Activated CD8-positive, alpha-beta memory T cell treated with anti-CD3 and anti-CD28 coated beads for 1 hour (primary cell): ENCODE measurements at places on chromosomes 13 and 19.

DNA sequence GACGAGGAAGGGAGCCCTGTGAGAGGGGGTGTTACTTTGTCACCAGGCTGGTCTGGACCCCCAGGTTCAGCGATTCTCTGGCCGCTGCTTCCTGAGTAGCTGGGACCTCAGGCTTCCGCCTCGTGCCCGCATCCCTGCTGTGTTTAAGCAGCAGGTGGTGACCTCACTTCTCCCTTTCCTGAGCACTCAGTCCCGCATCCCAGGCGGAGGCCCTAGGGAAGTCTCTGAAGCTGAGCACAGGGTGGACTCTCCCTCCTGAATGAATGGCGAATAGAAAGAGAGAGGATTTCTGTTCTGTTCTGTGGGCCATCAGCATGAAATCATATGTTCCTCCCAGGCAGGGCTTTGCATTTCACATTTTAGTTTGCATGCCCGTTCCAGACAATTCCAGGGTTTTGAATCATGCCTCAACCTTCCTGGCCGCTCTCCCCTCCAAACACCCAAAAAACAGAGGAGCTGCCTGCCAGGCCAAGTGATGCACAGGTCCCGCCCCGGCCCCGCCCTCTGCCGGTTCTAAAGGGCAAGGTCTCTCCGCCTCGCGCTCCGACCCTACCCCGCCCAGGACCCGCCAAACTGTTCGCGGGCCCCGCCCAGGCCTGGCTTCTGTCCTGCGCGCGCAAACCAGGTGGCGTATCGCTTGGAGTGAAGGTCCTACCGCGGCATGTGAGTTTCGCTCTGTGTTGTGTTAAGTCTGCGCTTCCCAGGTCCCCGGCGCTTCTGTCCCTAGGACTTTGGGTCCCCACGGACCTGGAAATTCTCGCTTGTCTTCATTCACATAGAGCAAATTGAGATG is 35.1 kb upstream of the ZNF808 start:
- no peak for DNase-seq

- no peak for DNase-seq
These were observed 1.9 kb downstream of the RRAS start for GRCh38 chr19:49637821-49638738.

- DNase-seq = no peak
These were observed 21.4 kb downstream of the LCP1 start for GRCh38 chr13:46160471-46161066.

- DNase-seq = no peak
These were observed 1220.5 kb upstream of the SLC10A2 start for GRCh38 chr13:104286566-104287290.

DNA sequence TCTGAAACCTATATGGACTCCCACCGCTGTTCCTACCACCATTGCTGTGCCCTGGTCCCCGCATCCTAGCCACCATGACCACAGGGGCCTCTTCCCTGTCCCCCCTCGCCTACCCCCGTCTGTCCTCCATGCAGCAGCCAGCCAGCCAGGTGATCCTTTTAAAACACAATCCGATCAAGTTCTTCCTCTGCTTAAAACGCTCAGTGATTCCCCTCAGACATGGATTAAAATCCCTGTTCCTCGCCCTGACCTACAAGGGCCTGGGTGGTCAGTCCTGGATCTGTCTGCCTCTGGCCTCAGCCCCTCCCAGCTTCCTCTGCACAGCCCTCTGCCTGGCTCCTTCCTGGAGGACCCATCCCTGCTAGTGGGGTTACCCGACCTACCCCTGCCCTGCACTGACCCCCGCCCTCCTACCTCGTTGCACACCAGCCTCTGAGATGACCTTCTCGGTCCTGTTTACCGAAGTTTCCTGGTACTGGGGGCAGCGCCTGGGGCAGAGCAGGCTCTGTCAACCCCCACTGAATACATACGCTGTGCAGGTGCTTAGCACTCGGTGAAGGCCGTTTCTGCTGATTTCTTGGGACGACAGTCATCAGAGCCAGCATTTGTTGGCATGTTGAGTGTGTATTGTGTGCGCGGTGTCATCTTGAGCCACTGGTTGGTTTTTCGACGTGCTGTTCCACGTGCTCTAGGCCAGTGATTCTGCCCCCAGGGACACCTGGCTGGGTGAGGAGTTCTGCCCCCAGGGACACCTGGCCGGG is 14.7 kb upstream of the LENG8 start:
- no peak for DNase-seq

GRCh38 chr19:289651-290371 is 1.4 kb downstream of the PLPP2 start:
- peak; percentile 10 for DNase-seq

- DNase-seq = no peak
These were observed 162.3 kb upstream of the SERP2 start for GRCh38 chr13:44211286-44211685.

- DNase-seq = no peak
These were observed 72.2 kb downstream of the ATP11A start for GRCh38 chr13:112761701-112762689.

- DNase-seq = no peak
These were observed 87.6 kb upstream of the DOCK9 start for GRCh38 chr13:99065235-99066015.

DNA sequence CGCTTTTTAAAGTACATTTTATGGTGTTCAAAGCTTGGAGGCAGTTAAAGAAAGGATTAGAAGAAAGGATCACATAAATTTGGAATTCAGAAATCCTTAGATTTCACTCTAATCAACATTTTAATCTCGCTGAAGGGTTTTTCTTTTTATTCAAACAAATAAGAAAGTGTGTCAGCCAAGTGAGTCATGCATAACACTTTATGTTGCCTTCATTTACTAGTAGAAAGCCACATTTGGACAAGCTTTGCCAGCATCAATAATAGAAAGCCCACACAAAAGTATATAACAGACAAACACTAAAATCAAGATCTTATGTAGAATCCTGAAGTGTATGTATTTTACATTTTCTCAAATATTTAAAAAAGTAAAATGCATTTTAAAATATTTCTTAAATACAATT is 154.9 kb upstream of the TRPC4 start:
- no peak for DNase-seq

- no peak for DNase-seq
These were observed 12.4 kb downstream of the PDE4A start for GRCh38 chr19:10432736-10433130.

GRCh38 chr19:45442778-45443461 is 19.2 kb upstream of the ERCC1 start:
- DNase-seq = peak; percentile 21

DNA sequence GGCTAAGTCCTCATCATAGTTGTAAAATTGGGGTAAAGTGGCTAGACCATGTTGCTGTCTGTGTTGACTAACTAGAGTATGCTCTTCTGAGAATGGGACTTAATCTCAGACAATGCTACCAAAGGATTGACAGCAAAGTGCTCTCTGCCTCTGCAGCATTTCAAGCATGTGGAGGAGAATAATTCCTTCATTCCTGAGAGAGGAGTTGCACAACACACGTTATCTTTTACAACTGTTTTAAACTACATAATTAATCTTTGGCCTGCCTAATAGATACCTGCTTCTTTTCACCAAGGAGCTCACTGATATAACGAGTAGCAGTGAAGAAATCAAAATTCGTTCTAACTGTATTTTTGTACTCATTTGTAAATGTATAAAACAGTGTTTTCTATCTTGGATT is 2172.2 kb downstream of the PCDH9 start:
- no peak for DNase-seq

DNA sequence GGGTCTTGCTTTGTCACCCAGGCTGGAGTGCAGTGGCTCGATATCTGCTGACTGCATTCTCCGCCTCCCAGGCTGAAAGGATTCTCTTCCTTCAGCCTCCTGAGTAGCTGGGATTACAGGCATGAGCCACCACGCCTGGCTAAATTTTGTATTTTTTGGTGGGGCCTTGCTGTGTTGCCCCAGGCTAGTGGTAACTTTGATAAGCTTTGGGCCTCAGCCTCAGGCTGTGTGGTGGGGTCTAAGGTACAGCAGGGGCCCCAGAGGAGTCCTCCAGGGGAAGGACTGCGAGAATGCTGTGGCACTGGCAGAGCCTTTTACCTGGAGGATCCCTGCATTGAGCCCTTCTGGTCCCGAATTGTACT is 7.2 kb downstream of the DOT1L start:
- no peak for DNase-seq

DNA sequence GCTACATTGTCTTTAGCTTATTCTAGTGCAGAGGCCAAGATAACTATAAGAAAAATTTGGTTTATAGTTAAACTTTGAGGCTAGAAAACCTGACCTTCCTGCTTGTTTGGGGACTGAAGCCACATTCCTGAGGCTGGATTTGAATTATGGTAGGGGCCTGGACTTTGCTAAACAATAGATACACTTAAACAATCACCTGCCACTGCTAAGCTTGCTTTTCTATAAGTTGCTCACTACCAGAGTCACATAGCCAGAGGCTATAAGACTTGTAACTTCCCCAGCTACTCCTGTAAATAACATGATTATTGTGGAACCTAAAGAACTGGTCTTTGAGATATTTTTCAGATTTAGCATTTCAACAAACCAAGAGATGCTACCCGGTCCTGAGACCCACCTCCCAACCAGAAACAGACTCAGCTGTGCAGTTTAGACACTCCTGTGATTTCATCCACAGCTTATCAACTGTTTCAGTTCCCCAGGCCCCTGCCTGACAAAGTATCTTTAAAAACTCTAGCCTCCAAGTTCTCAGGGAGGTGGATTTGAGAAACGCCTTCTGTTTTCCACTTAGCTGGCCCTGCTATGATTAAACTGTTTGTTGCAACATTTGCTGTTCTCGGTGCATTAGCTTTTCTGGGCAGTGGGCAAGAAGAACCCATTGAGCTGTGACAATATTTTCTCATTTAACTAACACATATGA is 77.7 kb downstream of the MIPEP start:
- DNase-seq = no peak

GRCh38 chr19:51138549-51138979 is 3.5 kb upstream of the SIGLEC7 start:
- DNase-seq = no peak

GRCh38 chr13:68645814-68646213 is 1415.7 kb upstream of the PCDH9 start:
- DNase-seq = no peak

- no peak for DNase-seq
These were observed 6.4 kb upstream of the IPO5 start for GRCh38 chr13:97946951-97947588.

GRCh38 chr13:110206185-110206584 is 100.8 kb downstream of the COL4A1 start:
- DNase-seq = no peak

DNA sequence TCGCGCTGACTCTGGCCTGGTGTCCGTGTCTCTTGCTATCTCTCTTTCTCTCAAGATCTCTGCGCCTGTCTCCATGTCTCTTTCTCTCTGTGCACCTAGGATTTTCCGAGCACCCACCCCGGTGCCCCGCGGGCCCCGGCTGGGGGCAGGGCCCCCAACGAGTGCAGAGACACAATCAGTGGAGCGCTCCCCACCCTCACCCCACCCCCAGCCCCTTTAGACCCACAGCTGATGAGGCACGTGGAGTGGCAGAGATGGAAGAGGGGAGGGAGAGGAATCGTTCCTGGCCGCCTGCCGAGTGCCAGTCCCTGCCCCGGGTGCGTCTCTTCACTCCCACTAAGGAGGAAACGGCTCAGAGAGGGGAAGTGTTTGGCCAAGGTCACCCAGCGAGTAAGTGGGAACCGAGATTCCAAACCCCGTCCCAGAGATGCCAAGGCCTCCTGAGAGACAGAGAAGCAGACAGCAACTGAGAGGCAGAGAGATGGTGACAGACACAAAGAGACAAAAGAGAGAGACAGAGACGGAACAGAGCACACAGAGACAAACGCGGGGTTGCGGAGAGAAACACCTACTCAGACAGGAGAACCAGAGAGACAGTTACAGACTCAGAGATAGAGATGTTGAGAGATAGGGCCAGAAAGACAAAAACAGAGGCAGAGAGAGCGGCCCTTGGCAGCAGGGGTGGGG is 626 bp upstream of the BCL3 start:
- no peak for DNase-seq

- no peak for DNase-seq
These were observed 43.6 kb downstream of the LYL1 start for GRCh38 chr19:13058951-13059660.

- no peak for DNase-seq
These were observed 146.6 kb downstream of the RGCC start for GRCh38 chr13:41603917-41604316.

GRCh38 chr19:51047031-51047335 is 12.2 kb upstream of the KLK12 start:
- DNase-seq = no peak

GRCh38 chr19:12766051-12766521 is 9.3 kb downstream of the HOOK2 start:
- DNase-seq = peak; percentile 50

DNA sequence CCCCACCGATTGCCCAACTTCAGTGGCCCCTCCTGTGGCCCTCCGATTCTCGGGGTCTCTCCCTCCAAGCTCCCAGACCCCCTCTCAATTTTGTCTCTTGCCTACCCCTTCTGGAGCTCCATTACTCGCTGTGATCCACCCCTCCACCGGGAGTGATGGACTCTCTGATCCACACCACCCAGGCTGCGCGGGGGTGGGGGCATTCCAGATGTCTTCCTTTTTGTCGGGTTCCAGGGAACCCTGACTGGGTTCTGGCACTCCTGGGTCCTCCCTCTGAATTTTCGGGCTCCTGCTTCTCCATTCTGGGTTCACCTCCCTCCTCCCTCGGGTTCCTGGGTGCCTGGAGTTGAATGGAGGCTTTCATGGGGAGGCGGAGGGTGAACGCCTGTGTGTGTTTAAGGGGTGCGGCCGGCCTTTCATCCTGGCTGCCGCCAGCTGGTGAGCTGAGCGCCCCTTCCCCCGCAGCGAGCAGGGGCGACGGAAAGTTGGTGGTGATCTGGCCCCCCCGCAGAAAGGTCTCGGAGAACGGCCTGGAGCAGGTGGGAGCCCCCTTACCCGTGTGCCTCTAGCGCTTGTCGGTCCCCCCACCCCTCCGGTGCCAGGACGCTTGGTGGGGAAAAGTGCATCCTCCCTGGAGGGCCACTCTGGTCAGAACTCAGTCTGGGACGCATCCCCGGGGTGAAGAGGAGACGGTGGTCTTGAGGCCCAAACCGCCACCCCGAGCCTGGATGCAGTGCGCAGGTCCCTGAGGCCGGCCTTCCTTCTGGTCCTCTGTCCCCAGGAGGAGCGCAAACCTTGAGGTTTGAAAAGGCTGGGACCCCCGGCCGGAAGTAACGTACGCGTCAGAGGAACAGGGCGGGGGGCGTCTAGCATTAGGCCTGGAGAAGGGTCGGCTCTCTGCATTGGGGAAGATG is 1.6 kb downstream of the MISP3 start:
- no peak for DNase-seq

- no peak for DNase-seq
These were observed 713 bp downstream of the KRI1 start for GRCh38 chr19:10565028-10565566.

GRCh38 chr19:40739030-40739839 is 11.0 kb downstream of the ACTMAP start:
- no peak for DNase-seq

DNA sequence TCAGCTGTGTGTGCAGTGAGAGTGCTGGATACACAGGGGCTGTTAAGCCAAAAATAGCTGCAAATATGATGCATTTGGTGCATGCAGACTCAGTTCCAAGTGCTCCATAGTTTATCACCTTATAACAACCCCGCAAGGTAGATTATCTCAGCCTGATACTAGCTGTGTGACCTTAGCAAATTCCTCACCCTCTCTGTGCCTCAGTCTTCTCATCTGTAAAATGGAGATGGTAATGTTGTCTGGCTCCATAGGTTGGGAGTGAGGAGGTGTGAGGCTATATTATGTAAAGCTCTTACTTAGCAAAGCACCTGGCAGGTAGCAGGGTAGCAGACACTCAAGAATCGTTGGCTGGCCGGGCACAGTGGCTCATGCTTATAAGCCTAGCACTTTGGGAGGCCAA is 23.8 kb upstream of the SHKBP1 start:
- no peak for DNase-seq
